ENCODE measurements at places on chromosomes 7 and 10.

- DNase-seq = no peak
Measured at GRCh38 chr10:93573051-93573909, 6.8 kb downstream of the FFAR4 start.

DNA sequence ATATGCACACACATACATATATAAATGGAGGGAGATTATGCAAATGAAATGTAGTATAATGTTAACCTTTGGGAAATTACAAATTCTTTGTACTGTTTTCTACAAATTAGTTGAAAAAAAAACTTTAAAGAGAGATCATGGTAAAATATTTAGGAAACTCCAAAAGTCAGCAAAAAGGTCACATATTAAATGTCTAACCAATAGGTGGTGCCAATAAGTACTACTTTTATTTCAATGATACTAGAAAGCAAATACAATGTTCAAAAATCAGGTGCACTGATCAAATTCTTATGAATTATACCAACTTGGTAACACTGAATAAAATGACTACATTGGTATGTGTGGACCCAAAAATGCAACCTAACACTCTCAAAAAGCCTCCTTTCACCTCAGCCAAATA lies 276.9 kb downstream of the DOCK4 start:
- DNase-seq = no peak

- peak; percentile 36 for DNase-seq
Measured at GRCh38 chr7:16078076-16078952, 343.0 kb downstream of the CRPPA start.

GRCh38 chr10:7956508-7956907 lies 98.0 kb upstream of the GATA3 start:
- DNase-seq = no peak

- no peak for DNase-seq
Measured at GRCh38 chr7:159027056-159027788, 117.4 kb downstream of the VIPR2 start.

DNA sequence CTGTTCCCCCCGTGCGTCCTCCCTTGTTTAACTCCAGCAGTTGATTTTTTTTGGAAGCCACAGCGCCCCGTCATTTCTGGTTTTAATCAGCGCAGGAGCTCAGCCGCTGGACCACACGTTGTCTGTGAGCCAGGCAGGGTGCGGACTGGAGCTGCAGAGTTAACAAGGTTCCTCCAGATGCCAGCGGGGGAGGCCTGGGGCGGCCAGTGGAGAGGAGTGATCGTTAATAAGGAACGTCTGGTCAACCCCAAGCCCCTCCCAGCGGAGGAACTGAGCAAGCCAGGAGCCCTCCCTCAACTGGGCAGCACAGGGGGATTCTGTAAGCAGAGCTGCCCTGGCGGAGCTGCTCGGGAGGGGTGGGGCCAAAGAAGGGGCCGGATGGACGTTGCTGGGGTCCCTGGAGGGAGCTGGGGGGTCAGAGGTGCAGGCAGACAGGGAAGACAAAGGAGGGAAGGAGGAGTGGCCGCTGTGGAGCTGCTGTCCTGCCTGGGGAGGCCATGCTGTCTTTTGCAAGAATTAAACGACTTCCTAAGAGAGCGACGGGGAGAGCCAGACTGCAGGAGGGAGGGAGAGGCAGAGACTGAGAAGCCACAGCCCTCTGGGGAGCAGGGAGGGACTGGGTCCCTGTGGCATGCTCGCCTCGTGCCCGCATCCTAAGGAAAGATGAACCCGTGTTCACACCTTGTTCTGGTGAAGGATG lies 537.1 kb upstream of the FOXK1 start:
- no peak for DNase-seq

- DNase-seq = no peak
Measured at GRCh38 chr7:31067491-31067890, 15.4 kb downstream of the ADCYAP1R1 start.

- DNase-seq = peak; percentile 22
Measured at GRCh38 chr7:123797673-123798531, 47.1 kb upstream of the HYAL4 start.

DNA sequence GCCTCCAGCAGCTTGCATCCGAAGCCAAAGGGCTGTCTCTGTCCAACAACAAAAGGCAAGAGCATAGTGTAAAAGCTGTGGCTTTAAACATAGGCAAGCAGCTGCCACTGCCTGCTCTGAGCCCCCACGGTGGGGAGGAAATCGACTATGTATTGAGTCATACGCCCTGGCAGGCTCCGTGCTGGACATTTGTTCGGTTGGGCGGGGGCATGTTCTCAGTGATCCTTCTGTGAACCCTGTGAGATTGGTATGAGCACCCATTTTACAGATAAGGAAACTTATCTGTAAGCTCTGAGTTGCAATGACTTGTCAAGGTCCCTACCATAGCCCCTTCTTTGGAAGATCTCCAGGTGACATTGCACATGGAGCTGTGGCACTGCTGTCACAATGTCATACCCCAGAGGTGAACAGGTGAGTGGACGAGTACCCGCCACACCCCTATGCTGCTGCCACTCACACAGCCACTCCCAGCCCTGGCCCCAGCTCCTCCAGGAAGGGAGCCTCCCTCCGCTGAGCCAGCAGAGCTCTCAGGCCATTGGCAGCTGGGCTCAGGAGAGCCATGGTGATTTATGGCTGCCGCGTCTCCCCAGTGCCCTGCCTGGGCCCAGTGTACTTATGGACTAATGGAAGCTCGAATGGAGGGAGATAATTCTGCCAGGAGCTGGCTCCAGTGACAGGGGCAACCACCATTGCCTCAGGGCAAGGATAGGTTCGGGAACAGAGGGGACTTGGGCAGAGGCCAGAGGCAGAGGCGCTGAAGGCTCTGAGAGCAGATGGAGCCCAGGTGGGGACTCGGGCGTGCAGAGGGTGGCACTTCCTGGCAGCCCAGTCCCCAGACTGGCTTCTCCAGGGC lies 43.7 kb downstream of the UNC5B start:
- DNase-seq = no peak

DNA sequence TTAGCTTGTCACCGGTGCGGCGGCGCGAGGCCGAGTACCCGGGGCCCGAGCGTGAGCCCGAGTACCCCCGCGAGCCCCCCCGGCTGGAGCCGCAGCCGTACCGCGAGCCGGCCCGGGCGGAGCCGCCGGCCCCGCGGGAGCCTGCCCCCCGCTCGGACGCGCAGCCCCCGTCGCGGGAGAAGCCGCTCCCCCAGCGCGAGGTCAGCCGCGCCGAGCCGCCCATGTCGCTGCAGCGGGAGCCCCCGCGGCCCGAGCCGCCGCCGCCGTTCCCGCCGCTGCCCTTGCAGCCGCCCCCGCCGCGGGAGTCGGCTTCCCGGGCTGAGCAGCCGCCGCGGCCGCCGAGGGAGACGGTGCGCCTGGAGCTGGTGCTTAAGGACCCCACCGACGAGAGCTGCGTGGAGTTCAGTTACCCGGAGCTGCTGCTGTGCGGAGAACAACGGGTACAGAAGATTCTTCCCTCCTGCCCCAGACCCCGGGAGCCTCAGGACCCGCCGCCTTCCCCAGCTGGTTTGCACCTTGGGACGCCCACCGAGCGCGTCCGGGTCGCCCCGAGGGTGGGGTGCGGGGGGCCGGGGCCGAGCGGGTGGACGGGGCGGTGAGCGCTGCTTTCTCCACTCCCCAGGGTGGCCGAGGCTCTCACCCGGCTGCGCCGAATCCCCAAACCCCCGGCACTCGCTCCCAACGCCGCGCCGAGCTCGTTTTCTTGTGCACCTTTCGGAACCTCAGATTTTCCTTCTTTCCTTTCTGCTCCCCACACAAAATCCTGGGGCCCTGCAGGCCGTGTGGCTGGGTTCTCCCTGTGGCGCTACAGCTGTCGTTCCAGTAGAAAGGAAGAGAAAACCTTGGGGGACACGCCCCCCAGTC lies 708 bp downstream of the UBN2 start:
- DNase-seq = peak; percentile 39

DNA sequence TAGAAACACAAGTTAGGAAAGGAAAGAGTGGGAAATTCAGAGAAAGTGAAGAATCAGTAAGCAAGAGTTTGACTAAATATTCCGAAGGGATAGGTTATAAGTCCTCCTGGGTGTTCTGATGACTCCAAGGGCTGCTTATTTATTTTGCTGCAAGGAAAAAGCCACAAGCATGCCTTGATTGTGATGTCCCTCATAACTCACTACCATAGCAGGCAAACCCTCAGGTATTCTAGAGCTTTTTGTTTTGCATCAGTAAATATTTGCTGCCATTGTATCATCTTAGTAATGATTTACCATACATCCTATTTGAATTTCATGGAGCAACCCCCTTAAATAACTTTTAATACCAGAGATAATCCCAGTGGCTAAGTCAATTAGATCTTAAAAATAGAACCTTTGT lies 688.1 kb downstream of the SUGCT start:
- no peak for DNase-seq

GRCh38 chr10:60627778-60628748 lies 150.2 kb upstream of the CDK1 start:
- DNase-seq = no peak

- no peak for DNase-seq
Measured at GRCh38 chr10:13939391-13939790, 352.6 kb downstream of the PRPF18 start.

DNA sequence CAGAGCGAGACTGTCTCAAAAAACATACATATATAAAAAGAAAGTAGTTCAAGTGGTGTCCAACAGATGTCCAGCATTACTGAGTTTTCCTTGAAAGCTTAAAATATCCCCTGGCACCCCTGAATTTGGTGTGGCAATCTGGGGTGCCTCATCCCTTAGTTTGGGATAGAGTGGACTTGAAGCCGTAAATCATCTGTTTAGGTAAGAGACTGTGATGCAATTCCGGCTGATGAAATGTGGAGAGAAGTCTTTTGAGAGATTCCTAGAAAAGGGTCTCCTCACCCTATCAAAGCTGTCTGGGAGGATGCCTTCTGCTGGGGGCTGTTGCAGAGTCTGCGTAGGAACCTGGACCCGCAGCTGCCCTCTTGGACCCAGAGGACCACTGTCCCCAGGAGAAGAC lies 408.0 kb downstream of the RPS24 start:
- no peak for DNase-seq

DNA sequence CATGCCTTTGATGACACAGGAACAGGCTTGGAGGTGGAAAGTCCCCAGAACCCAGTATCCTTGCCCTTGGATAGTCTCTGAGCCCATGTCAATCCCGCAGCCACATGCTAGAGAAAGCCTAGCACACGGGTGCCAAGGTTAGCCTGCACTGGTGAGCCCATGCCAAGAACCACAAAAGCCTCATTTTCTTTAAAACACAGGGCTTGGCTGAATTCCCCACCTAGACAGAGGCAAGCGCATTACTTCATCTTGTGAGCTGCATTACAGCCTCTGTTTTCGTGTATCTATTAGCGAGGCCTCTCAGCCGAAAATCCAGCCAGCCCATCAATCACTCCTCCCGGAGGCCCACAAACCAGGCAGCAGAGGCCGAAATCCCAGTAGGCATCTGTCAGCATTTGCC lies 314.9 kb upstream of the AUTS2 start:
- no peak for DNase-seq

- DNase-seq = no peak
Measured at GRCh38 chr10:126070476-126071215, 174.3 kb downstream of the FANK1 start.

GRCh38 chr7:128091106-128091505 lies 59.9 kb upstream of the LRRC4 start:
- no peak for DNase-seq

- DNase-seq = no peak
Measured at GRCh38 chr7:46229409-46229808, 308.3 kb upstream of the IGFBP3 start.

DNA sequence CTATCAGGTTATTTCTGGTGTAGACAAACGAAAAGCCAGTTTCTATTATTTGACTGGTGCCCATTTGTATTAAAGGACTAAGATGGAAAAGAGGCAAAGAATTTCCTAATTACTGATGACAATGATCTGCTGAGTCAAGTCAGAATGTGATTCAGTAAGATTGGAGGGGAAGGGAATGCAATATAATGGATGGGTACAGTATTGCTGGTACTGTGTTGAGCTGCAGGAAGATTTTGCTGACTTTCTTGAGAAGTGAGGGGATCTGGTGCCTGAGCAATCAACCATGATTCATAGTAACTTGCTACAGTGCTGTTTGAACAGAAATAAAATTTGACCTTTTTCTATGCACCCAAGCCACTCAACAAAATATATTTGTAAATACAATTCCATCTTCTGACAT lies 139.1 kb upstream of the RHEB start:
- DNase-seq = no peak

GRCh38 chr7:150940431-150941102 lies 37.6 kb downstream of the KCNH2 start:
- no peak for DNase-seq

GRCh38 chr10:75228278-75228677 lies 7.5 kb downstream of the COMTD1 start:
- no peak for DNase-seq

GRCh38 chr7:112869111-112869774 lies 79.0 kb upstream of the TMEM168 start:
- peak; percentile 27 for DNase-seq

- DNase-seq = no peak
Measured at GRCh38 chr10:2985729-2986232, 81.6 kb upstream of the PFKP start.

- DNase-seq = no peak
Measured at GRCh38 chr10:8211631-8212030, 157.1 kb downstream of the GATA3 start.

GRCh38 chr7:44196450-44196872 lies 4.3 kb upstream of the YKT6 start:
- no peak for DNase-seq

GRCh38 chr7:45665172-45665571 lies 91.0 kb downstream of the ADCY1 start:
- DNase-seq = no peak

DNA sequence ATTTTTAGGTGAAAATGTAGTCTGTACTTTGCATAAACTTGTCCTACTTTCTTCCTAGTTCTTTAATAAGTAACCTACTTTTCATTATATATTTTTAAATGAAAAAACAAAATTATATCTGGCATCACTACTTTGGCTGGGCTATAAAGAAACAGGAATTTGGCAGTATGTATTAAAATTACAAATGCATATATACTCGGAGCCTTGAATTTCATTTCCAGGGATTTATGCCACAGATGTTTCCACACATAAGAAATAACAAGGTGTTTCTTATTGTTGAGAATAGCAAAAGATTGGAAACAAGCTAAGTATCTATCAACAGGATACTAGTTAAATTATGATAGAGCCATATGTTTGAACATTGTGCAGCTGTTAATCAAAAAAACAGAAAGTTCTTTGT lies 2.2 kb upstream of the ARHGAP12 start:
- no peak for DNase-seq

DNA sequence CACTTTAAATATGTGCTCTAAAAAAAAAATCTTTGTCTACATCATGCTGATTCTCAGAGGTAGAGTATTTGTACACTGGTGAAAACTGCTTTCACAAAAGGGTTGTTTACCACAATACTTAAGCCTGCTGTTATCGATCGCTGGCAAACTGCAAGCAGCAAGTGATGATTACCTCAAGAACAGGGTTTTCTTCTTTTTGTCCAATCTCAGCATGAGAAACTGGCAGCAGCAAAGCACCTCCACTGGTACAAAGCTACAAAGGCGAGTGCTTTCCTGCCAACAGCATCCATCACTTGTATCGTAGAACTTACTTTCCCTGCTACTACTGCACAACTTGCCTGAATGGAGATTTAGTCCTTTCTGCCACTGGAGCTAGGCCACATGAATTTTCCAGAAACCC lies 276.5 kb downstream of the DGKB start:
- no peak for DNase-seq
